CD4-positive, CD25-positive, alpha-beta regulatory T cell (primary cell): ENCODE measurements at places on chromosomes 5 and 9. TPM values are rescaled to one million over a fixed set of nuclear protein-coding genes. Genes with fewer than 3 reads are reported as not detected.

DNA sequence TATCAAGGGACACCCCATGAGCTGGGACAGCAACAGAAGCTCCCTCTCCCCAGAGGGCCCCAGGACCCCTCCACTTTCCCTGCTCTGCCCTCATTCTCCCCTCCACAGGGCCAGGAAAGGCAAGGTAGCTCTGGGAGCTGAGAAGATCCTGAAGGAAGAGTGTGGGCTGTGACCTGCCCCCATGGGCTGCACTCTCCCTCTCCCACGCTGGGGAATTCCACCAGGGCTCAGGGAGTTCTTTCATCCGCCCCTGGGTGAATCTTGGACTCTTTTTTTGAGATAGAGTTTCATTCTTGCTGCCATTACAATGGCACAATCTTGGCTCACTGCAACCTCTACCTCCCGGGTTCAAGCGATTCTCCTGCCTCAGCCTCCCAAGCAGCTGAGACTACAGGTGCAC lies 73.8 kb downstream of the C9orf50 start:
- no peak overlapping the region for H3K4me3 ChIP-seq
- peaks cover 11% of the 10 kb centered on the region for H3K4me1 ChIP-seq
- no peak for DNase-seq

DNA sequence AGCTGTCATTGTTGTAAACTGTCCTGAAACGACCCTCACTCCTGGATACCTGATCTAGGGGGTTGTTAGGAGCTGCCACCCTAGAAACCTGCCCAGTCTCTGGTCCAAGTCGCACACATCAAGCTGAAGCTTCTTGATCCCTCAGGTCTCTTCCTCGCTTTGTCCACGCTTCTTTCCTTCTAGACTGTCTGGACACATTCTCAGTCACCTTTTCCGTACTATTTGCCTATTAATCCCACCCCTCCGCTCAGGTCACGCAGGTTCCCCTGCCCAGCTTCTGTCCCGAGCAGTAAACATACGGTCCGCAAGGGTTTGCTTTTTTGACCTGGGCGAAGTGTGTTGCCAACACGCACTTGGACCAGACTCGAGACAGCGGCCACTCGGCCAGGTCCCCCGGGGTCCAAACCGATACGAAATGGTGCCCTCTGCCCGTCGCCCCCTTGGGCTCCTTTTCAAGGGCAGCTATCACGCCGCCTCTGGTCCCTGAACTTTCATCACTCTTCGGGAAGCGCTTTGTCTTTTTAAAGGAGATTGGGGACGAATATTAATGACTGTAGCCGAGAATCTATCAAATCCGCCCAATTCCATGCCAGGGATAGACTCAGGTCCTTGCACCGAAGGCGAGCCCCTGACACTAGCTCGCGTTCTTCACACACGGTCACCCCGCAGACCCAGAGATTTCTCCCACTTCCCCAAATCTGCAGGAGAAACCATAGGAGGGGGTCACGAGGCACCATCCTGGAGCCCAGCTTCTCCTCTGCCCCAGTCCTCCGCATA lies 814 bp downstream of the PLCXD3 start:
- no peaks in the 10 kb centered on the region for H3K36me3 ChIP-seq
- H3K27me3 ChIP-seq = no peaks in the 10 kb centered on the region
- H3K27ac ChIP-seq = no peak overlapping the region
- H3K4me1 ChIP-seq = no peaks in the 10 kb centered on the region

- H3K27ac ChIP-seq = no peak overlapping the region
- H3K27me3 ChIP-seq = no peaks in the 10 kb centered on the region
- no peak for DNase-seq
- H3K4me3 ChIP-seq = no peak overlapping the region
These were observed 102.2 kb downstream of the PARP8 start for GRCh38 chr5:50768634-50769033.

DNA sequence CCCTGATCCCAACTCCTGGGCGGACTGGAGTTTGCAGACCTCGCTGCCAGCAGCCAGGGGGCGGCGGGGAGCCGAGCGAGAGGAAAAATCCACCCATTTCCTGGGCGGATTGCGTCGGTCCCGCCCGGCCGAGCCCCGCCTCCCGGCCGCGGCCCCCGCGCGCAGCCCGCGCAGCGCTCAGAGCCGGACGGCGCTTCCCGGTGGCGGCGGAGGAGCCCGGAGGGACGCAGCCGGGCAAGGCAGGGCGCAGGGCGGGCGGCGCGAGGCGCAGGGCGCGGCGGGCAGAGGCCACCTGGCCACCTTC lies at the start of gene OLFM1:
TSS of gene OLFM1 (plus strand) at position 180 of the 304 bp plus-strand sequence. CDS start 322 bp downstream, outside the sequence.
- H3K4me3 ChIP-seq = no peak within 1 kb of the TSS
- no peak for DNase-seq
- no peaks in the 10 kb centered on the region for H3K27me3 ChIP-seq
- H3K4me1 ChIP-seq = no peaks in the 10 kb centered on the region
- H3K36me3 ChIP-seq = no peaks in the 10 kb centered on the region
- no peak within 1 kb of the TSS for H3K27ac ChIP-seq

GRCh38 chr5:171390883-171391677 lies 3.4 kb downstream of the NPM1 start:
- H3K27ac ChIP-seq = no peak overlapping the region
- peaks cover 55% of the 10 kb centered on the region for H3K4me1 ChIP-seq
- peak overlapping the region; percentile 60 for H3K4me3 ChIP-seq
- no peaks in the 10 kb centered on the region for H3K27me3 ChIP-seq
- peak; percentile 76 for DNase-seq

DNA sequence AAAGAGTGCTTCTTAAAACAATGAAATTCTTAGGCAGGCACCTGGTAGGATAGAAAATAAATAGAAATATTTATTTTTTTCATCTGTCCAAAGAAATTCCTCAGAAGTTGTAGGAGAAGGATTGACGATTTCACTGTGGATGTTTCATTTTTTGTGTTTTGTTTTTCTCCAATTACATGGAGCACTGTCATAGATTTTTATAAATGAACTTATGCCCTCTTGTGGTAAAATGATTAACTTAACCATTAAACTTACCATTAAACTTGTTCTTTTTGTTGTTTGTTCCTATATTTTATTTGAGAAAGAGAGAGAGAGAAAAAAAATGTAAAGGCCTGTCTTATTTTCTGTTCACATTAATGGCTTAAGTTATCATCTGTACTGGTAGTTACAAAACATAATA lies 339.2 kb downstream of the PRR16 start:
- no peaks in the 10 kb centered on the region for H3K4me1 ChIP-seq
- H3K27me3 ChIP-seq = no peaks in the 10 kb centered on the region
- no peak overlapping the region for H3K27ac ChIP-seq
- no peaks in the 10 kb centered on the region for H3K36me3 ChIP-seq
- no peak overlapping the region for H3K4me3 ChIP-seq

DNA sequence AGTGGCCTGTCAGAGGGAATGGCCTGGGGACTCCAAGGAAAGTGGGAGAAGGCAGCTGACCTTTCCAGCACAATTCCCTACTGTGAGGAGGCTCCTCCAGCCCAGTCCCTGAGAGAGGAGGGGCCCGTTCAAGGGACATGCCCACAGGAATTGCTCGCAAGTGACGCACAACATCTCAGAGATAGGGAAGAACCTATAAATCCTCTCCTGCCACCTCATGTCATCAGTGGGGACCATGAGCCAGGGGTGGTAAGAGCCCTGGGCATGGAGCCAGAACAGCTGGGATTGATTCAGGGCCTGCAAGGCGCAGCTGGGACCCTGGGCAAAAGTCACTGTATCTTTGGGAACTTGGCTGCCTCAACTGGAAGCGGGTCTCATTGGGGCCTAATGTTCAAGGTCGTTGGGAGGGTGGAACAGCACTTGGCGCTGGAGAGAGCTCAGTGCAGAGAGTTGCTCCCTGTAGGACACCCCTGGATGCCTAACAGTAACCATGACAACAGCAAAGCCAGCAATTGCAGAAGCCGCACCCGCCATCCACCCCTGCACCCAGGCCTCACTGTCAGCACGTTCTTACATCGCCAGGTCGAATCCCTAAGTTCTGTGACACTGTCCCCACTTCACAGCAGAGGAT lies 41.3 kb upstream of the ORM1 start:
- no peaks in the 10 kb centered on the region for H3K27me3 ChIP-seq
- no peak overlapping the region for H3K27ac ChIP-seq
- H3K4me3 ChIP-seq = no peak overlapping the region
- no peaks in the 10 kb centered on the region for H3K4me1 ChIP-seq
- DNase-seq = no peak

DNA sequence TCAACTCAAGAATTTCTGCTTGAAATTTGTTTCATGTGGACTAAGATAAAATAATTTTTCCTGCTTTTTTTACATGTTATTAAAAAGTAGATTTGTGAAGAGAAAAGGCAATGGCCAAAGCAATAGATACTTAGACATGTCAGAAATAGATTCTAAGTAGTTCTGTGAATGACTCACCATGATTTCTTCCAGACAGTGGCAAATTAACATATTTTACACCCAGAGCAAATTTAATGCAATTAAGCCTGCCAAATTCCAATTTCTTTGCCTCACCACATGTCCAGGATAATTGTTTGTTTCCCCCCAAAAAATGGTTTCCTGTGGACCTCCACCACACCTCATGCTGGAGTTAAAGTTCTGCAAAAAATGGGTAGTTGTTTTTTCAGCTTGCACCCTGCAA lies 651.4 kb downstream of the CETN3 start:
- H3K4me1 ChIP-seq = no peaks in the 10 kb centered on the region

- no peaks in the 10 kb centered on the region for H3K36me3 ChIP-seq
- H3K27me3 ChIP-seq = no peaks in the 10 kb centered on the region
- H3K4me1 ChIP-seq = no peaks in the 10 kb centered on the region
- no peak for DNase-seq
These were observed 71.3 kb downstream of the PPARGC1B start for GRCh38 chr5:149801307-149801990.

DNA sequence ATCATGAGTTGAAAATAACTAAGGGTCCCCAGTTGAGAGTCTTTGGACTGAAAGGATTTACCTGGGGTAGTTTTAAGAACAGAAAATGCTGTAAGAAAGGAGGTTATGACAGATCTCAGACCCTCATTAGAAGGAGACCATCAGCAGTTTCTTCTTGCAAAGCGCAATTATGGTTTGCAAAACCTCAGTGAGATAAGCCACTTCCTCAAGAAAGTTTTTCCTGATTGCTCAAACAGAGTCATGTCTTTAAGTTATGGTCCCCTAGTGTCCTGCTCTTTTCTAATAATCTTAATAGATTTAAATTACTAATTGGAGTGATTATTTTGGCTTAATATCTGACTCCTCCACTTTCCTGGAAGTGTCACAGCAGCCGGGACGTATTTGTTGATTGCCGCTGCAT lies 293.2 kb upstream of the KLF4 start:
- no peaks in the 10 kb centered on the region for H3K4me1 ChIP-seq
- DNase-seq = no peak
- no peak overlapping the region for H3K4me3 ChIP-seq

- H3K27me3 ChIP-seq = no peaks in the 10 kb centered on the region
- DNase-seq = no peak
- H3K36me3 ChIP-seq = no peaks in the 10 kb centered on the region
- H3K4me1 ChIP-seq = no peaks in the 10 kb centered on the region
- H3K27ac ChIP-seq = no peak overlapping the region
These were observed 134.9 kb upstream of the ADCY2 start for GRCh38 chr5:7261049-7261448.

GRCh38 chr9:83649080-83649479 lies 26.1 kb downstream of the IDNK start:
- H3K4me3 ChIP-seq = no peak overlapping the region
- H3K36me3 ChIP-seq = peaks cover 27% of the 10 kb centered on the region

DNA sequence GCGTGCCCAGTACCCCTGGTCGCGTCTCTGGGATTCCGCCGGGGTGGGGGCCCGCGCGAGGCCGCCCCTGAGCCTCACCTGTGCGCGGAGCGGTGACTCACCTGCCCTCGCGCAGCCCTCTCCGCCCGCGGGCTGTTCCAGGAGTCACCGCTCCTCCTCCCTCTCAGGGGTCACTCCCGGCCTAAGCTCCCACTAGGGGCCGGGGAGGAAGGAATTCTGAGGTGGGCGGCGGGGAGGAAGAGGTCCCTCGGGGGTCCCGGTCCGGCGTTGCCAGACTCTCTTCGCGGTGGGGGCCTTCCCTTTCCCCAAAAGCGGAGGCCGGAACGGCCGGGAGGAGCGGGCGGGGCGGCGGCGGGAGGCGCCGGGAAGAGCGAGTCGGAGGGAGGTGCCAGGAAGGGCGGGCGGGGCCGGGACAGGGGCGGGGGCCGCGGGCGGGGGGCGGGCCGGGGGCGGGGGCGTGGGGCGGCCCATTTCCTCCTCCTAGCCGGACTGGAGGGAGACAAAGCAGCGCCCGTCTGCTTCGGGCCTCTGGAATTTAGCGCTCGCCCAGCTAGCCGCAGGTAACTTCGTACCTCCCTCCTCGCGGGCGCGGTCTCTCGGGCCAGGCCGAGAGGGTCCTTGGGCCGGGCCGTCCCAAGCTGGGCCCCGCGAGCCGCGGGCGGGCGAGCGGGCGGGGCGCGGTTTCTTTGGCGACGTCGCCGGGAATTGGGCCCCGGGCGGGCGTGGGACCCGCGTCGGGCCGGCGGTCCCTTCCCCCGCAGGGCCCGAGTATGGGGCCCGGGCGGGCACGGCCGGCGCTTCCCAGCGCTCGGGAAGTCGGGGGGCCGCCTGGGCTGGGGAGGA lies at the start of gene CTNNA1:
TSS of gene CTNNA1 (plus strand) at position 475 of the 843 bp plus-strand sequence. CDS start 28,500 bp downstream, outside the sequence.
- peak within 1 kb of the TSS; percentile 71 for H3K4me3 ChIP-seq
- no peaks in the 10 kb centered on the region for H3K27me3 ChIP-seq
- peak; percentile 43 for DNase-seq
- no peak within 1 kb of the TSS for H3K27ac ChIP-seq
- H3K36me3 ChIP-seq = no peaks in the 10 kb centered on the region

DNA sequence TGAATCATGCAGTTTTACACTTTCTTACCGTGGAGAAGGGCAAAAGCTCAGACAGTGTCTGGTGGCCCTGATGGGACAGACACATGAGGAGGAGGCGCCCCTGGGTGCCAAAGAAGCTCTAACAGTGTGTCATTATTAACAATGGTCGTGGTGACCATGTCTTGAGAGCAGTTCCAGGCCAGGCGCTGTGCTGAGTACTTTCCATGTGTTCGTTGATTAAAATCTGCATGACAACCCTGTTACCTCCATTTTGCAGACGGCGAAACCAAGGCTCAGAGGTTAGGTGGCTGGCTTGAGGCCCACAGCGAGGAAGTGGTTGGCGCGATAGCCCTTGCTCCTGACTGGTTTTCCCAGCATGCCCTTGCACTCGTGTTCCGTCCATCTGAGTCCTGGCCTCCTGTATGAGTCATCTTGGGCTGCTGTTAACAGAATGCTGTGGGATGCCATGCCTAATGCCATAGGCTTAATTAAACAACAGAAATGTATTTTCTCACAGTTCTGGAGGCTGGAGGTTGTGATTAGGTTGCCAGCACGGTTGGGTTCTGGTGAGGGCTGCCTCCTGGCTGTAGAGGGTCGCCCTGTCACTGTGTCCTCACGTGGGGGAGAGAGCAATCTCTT lies 92.0 kb downstream of the AMBP start:
- H3K27me3 ChIP-seq = no peaks in the 10 kb centered on the region
- DNase-seq = no peak
- H3K27ac ChIP-seq = no peak overlapping the region
- no peak overlapping the region for H3K4me3 ChIP-seq
- H3K4me1 ChIP-seq = no peaks in the 10 kb centered on the region

- H3K4me3 ChIP-seq = no peak overlapping the region
- no peaks in the 10 kb centered on the region for H3K27me3 ChIP-seq
- no peaks in the 10 kb centered on the region for H3K4me1 ChIP-seq
- H3K27ac ChIP-seq = no peak overlapping the region
- H3K36me3 ChIP-seq = no peaks in the 10 kb centered on the region
These were observed 284.1 kb downstream of the NFIB start for GRCh38 chr9:14029806-14030374.

Gene GAS1
- polyA plus RNA-seq = not detected
